ENCODE measurements at places on chromosomes 2 and 18.

DNA sequence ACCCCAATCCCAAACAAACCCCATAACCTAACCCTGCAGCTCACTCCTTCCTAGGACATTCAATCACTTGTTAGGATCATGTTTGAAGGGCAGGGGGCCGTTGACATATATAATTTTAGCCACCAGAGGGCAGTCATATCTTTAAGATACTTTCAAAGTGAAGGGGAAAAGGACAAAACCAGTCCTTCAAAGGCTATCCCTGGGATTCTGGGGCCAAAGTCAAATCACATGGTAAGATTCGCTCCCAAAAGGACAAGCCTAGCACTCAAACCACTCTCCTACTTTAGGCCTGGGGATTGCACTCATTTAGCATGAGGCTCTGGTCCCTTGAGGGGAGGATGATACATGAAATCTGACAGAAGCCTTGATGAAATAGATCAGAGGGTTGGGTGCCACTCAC is 44.6 kb downstream of the HAUS1 start:
- DNase-seq, result peak; percentile 18

DNA sequence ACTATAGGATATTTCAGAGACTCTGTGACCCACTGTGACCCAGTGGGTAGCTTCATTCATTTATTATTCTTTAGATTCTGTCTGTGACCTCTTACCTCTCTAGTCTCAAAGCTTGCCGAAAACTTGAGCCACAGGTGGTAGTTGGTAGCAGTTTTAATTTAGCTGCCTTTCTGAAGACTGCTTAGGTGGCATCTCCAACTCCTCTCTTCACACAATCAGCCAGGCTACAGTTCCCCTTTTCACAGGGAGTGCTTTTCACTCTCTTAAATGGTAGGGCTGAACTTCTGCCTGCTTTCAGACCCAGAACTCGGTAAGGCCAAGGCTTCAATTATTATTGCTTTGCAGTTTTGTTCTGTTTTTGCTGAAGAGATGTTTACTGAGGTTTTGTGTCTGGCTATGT is 349.6 kb downstream of the ARL6IP6 start:
- DNase-seq, result no peak

- no peak for DNase-seq
Observed at GRCh38 chr2:11481789-11482472, 16.0 kb upstream of the E2F6 start.

- DNase-seq, result no peak
Observed at GRCh38 chr2:160267692-160268091, 67.6 kb upstream of the ITGB6 start.

DNA sequence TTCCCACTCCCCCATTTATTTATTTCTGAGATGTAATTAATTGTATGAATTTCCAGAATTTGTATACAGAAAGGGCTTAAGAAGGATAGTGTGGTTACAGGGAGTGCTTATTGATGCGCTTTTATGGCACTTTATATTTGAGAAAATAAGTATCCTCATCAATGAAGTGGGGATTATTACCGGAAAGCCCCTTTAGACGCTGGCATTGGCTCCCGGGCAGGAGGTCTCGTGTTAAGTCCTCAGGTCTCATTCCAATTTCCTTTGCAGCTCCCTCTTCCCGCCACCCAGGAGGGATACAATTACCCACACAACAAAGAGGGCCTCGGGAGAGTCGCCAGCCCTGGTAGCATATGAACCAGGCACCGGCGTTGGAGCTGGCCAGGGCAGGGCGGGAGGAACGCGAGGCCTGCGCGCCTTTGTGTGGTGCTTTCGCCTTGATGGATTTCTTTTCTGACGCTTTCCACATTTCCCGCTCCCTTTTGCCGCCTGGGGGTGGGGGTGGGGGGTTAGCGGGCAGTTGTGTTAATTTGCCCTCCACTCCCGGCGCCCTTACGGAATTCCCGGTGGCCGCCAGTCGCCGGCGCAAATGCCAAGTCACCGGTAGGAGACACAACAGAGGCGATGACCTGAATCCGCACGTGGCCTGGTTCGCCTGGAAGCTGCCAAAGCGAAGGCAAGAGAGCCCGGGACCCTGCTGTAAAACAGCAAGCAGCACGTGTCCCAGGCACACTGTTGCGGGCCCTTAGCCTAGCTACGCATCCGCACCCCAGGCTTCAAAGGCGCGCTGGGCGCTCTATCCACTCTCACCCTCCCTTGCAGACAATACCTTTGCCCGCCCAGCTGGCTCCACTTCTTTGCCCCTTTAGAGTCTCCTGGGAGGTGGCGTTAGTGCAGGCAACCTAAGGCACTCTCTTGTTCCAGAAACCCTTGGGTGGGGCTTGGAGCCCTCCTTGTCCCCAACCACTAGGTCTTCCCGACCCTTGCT is 3.3 kb downstream of the GAD1 start:
- DNase-seq, result no peak

GRCh38 chr2:47645246-47645645 is 137.7 kb upstream of the MSH6 start:
- DNase-seq, result no peak

GRCh38 chr2:73112913-73113854 is at the start of gene RAB11FIP5:
RAB11FIP5 (minus strand) TSS chr2:73112948; CDS start chr2:73112777, 171 bp downstream.
- DNase-seq, result no peak

DNA sequence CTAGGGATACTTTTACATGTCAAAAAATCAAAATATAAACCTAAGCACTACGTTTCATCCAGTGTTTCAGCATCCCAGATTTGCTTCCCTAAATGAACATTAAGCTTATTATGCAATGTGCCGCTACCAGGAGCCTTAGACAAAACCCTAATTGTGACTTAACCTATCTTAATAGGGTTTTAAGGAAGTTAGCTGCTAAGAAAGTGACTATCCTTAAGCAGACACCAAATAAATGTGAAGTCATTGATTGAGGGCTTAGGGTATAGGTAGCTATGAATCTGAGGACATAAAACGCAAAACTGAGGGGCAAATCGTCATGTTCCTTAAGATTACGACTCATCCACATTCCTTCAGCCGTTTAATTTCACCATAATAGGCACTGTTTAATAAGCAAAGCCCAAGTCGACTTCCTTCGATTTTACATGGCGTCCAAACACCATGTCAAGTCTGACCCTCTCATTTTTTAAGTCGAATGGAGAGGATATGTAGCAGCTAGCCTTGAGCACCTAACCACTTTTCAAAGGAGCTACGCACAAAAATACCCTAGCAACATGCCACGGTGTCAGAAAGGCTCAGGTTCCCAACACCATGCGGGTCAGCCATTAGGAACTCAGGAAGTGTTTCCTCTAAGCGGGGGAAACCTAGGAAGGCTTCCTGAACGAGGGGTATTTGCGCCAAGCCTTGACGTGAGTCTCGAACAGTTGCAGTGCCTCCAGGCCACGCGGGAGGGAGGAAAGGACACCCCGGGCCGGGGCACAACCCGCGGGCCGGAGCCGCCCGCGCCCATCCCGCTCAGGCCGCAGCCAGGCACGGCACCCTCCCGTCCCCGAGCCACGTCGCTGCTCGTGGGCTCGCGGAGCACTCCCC is 1.0 kb downstream of the HDLBP start:
- DNase-seq, result no peak

DNA sequence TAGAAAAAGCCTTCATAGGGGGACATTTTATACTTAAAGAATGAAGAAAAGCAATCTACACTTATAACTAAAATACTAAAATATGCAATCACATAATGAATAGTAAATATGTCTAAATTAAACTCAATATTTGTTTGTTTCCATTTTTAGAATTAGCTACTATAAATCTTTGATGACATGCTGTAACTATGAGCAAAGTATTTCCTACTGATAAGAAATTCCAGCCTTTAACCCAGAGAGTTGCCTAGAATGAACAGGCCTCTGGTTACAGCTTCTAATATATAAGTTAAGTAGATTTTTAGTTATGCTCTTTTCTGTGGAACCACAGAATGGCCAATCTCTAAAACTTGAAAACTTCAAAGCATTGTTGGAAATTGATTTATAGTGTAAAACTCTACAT is 1465.6 kb upstream of the ZEB2 start:
- no peak for DNase-seq

- no peak for DNase-seq
Observed at GRCh38 chr2:181125359-181125758, 145.0 kb downstream of the UBE2E3 start.

DNA sequence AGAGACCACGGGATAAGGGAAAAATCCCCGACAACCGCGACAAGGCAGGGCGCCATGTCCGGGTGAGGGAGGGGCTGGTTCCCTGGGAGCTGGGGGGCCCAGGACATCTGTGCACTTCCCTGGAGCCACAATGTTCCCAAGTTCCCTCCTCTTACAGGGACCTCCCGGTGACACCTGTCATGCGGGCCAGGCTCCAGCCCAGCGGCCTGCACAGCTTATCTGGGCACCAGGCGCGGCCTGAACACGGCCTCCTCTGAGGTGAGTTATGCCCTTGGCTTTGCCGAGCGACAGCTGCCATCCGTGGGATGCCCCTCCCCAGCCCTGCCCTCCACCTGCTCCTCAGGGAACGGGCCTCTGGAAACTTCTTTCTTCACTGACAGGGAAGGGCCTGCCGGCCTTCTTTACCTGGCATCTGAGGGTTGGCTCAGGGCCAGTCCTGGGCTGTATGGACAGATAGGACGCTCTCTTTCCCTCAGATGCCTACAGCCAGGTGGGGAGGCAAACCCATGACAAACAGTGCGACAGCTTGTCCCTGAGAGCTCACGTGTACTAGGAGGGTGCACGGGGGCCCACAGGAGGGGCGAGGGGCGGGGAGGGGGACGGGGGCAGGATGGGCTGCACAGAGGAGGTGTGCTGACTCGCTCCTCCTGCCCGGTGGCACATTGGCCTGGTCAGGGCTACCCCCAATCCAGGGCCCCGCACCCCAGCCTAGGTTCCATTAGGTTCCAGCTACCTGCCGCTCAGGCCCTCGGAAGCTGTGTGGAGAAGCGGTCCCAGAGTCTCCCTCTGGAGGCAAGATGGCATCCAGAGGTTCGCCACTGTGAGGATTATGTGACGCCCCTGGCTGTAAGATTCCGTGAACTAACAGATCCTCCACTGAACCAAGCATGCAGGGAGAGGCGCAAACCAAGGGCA is 34.9 kb upstream of the HPCAL1 start:
- no peak for DNase-seq

DNA sequence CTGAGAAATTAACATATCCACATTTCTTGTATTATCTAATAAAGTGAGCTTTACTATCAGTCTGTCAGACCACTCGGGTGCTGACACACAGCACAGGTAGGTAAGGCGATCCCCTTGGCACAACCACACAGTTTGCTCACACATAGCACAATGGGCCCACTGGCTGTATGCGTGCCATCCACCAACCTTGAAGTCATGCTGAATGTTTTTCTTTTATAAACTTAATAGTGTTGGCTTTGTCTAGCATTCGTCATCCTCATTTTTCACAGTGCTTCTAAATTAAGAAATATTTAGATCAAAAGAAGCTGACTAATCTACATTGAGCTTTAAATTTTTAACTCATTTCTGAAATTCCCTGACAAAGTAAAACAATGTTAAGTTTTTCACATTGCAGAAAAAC is 50.0 kb upstream of the PAPOLG start:
- DNase-seq, result no peak

DNA sequence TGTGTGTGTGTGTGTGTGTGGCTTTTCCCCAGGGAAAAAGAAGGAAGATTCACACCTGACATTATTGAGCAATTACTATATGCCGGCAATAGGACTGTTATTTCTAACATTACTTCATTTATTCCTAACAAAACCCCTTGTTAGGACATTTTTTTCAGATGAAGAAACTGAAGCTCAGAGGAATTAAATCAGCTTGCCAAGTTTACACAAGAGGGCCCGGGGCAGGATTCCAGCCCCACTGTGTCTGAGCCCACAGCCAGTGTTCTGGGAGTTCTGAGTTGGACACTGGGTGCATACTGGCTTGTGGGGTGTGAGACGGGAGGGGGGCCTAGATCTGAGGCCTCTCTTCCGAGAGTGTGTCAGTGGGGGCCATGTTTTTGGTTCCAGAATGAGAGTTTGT is 9.9 kb downstream of the TOGARAM2 start:
- DNase-seq, result no peak

DNA sequence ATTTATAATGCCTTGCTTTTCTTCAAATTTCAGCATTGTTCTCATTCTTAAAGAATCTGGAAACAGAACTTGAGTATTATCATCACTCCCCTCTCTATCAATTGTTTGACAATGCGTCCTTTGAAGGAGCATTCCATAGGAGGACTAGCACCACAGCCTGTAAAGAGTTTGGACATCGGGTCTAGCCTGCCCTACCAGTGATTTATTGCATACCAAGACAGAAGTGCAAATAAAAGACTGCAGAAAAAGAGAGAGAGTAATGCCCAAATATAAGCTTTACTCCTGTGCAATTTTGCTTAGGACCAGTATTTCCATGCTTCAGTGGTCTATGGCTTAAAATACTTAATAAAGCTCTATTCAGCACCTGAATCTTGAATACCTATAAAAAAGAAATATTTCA is 55.4 kb upstream of the MAP2 start:
- DNase-seq, result no peak

DNA sequence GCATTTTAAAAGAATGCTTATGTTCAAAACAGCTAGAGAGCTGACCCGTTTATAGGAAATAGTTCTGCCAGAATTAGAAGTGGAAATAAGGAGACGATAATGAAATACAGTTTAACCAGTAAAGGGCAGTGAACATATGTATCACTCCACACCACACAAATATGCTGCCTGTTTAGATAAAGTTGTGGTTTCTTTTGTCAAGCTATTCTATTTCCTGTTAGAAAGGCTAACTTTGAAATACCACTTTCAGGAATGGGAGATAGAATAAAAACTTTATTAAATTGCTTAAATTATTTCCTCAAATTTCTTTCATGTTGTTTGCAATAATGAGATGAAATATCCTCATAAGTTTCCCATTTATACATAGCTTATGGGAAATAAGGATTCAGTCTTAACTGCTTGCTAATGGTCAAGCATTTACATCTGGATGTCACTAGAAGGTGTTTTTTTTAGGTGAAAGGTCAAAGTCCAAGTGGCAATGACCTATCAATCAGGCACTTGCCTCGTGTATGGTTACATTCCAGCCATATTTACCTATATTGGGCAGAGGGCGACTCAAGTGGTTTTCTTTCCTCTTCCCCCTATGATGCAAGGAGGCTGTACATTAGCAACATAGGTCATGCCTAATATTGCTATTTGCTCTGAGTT is 148.9 kb downstream of the ZEB2 start:
- peak; percentile 20 for DNase-seq

GRCh38 chr2:61705625-61706024 is 148.2 kb downstream of the FAM161A start:
- DNase-seq, result no peak

GRCh38 chr18:61926532-61926931 is 33.7 kb upstream of the RNF152 start:
- DNase-seq, result no peak

GRCh38 chr18:35138773-35139172 is 97.6 kb downstream of the MAPRE2 start:
- DNase-seq, result no peak
